ENCODE measurements at places on chromosomes 3 and 15.

DNA sequence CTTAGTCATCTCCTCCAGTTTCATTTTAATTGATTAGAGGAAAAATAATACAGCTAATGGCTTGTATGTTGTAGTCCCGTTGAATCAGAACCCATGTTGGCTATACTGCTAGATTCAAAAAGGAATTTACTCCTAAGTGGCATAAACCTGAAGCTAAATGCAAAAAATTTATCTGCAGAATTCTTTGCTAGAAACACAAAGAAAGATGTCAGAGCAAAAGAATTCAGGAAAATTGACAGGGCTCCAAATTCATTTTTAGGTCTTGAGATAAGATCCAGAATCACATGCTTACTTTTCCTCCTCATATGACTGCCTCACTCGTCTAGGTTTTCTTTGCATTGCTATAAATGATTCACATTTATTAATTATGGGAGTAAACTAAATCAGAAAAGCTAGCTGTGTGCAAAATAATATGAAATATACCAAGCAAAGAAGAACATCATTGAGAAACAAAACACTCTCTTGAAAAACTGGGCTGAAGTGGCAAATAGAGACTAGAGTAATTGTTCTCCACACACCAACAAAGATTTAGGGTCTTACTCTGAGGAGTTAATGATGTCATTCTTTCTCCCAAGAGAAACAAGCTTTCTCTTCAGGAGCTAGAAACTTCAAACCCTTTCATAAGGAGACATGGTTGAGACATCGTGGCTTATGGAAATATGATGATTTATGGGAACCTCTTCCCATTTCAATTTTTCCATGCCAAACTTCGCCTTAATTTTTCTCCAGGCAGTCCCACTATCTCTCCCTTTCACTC, 94.8 kb upstream of the FEZF2 start:
- no peak for DNase-seq

DNA sequence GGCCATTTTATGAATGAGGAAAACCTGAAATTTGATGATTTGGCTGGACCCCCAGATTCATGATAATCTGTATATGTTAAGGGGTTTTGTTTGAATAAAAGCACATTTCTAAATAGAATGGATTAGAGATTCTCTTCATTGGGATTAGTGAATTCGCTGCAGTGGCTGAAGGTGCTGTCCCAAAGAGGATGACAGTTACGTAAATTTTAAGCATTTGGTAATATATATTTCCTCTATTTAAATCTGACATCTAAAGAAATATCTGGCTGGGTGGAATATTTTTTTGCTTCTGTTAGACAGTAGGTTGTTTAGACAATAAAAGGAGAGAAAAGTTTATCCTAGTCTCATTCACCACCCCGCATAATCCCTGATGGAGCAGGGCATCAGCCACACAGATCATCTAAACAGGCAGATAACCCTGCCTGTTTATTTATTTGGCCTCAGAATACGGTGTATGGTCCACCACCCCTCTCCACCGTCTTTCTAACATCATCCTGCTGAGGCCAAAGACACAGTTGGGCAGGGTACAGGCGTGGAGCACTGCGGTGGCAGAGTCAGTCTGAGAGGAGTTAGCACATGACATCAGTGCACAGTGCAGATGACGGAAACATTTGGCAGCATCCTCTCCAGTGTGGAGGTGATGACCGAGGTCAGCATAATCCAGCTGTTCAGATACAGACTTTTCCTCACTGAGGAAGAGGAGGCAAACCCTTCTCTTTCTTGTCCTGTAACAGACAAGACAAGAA, 20.4 kb upstream of the NFKBIZ start:
- peak; percentile 82 for DNase-seq

GRCh38 chr3:126889276-126890201, 93.4 kb upstream of the PLXNA1 start:
- peak; percentile 41 for DNase-seq

DNA sequence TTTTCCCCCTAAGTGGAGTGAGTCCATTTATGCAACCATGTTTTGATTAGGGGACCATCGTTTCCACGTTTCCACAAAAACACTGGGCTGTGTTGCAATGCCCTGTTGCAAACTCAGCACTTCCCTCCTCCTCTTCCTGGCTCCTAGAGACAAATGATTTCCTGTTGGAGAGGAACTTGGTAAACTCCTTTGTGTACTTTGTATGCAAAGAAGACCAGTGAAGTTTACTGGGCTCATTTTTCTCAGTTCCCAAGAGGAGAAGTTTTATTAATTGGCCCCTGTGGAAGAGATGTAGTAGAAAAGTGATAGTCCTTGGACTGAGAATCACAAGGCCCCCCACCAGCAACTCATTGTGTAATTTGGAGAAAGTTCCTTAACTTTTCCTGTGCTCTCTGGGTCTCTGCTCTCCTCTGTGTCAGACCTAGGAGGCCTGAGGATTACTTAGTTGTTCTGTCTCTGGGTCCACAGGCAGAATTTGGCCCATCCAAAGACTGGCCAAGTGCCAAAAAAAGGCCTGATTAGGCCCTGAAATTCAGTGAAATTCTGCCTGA, 95.0 kb downstream of the ATG7 start:
- no peak for DNase-seq

DNA sequence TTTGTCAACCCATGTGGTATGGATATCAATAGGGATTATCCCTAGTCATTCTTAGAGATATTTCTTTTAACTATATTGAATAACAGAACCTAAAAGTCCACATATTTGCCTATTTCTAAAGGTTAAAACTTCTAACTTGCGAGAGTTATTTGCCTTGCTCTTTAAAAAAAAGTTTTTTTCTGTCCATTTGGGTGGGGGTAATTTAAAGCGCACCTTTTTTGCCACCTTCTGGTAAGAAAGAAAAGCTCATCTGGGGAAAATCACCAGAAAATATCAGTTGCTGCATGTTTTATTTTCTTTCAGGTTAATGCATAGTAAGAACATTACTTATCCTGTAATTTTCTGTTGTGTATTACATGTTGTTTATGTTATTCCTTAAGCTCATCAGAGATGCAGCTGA, 242.0 kb upstream of the GOLGA6L4 start:
- no peak for DNase-seq

DNA sequence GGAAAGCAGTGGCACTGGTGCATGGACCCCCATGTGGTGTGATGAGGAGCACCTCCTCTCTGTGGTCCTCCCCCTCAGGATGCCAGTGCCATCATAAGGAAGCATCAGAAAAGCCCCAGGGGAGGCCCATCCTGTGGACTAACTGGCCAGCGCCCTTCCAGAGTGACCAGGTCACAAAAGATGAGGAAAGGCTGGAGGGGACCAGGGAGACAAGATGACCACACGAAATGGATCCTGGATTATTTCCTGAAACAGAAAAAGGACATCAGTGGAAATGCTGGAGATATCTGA, 56.4 kb downstream of the TPRA1 start:
- DNase-seq = peak; percentile 62

GRCh38 chr3:115321400-115321805, 174.3 kb upstream of the ZBTB20 start:
- DNase-seq = peak; percentile 76

- DNase-seq = no peak
These were observed 45.8 kb upstream of the UMPS start for GRCh38 chr3:124684459-124684858.

- peak; percentile 54 for DNase-seq
These were observed 1.8 kb upstream of the ITPKA start for GRCh38 chr15:41491889-41492288.

DNA sequence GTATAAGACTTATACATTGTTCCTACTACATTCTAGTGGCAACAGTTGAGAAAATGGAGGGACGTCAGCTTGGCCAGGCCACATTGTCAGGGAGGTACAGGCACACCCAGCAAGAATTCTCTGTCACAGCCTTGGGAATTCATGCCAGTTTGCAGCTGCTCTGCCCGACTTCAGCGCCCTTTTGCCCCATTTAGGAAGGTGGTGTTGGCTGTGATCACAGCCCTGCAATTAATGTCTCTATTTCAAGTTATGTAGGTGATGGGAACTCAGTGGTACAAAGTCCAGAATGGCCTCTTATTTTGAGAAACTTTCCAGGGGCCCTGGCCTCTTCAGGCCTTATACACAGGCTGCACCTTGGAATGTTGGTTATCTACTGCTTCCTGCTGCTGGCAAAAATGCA, 26.7 kb downstream of the AMOTL2 start:
- DNase-seq = no peak

GRCh38 chr3:183967693-183968092, 50.0 kb downstream of the ABCC5 start:
- DNase-seq = no peak

DNA sequence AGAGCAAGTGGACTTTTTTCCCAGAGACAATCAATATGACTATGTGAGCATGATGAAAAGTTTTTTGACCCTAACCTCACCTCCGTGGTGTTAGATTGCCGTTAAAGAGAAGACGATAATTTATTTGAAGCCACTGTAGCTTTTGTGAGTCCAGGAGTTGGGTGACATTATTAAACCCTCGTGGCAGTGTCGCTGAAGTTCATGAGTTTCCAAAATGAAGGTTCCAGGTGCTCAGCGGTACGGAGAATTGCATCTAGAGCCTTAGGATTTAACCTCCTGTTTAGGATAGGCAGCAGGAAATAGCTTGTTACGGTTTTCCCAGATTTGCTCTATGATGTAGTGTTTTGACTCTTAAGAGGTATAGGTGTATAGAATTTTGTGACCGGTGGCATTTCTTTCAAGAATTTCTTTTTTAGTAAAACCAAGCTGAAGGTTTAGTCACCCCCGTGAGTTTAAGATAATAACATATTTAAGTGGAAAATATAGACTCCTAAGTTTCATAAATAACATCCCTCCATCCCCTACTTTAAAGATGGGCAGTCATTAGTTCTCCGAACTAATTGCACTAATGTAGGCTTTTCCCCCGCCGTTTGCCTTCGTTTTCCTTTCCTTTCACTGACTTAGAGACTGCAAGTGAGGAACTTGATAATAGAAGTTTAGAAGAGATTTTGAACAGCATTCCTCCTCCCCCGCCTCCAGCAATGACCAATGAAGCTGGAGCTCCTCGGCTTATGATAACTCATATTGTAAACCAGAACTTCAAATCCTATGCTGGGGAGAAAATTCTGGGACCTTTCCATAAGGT, 2.0 kb downstream of the SMC4 start:
- peak; percentile 85 for DNase-seq
